ENCODE measurements at places on chromosomes 3 and 15. TPM values are rescaled to one million over a fixed set of nuclear protein-coding genes. Genes with fewer than 3 reads are reported as not detected.

GRCh38 chr3:64972793-64973192, 285.0 kb upstream of the ADAMTS9 start:
- peaks cover 5% of the 10 kb centered on the region for H3K4me1 ChIP-seq
- H3K36me3 ChIP-seq, result no peaks in the 10 kb centered on the region

- H3K36me3 ChIP-seq, result no peaks in the 10 kb centered on the region
- no peak for DNase-seq
- peaks cover 19% of the 10 kb centered on the region for H3K4me1 ChIP-seq
- H3K27me3 ChIP-seq, result no peaks in the 10 kb centered on the region
- H3K27ac ChIP-seq, result no peak overlapping the region
- H3K4me3 ChIP-seq, result no peak overlapping the region
Observed at GRCh38 chr15:59307165-59307537, 65.5 kb downstream of the MYO1E start.

DNA sequence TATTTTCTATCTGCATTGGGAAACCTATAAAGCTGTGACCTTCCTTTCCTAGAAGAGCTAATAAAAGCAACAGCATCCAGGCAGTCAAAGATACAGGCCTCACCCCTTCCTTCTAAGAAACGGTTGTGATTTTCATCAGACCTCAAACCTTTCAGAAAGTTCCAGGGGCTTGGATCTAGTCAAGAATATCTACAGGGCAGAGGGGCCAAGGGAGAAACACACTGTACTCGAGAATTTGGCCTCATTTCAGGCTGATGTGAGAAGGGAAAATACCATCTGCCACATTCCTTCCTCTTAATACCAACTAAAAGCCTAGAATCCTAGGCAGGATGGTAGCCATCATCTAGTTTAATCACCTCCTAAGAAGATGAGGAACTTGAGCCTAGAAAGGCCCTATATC, 24.5 kb upstream of the BCL6 start:
- H3K4me1 ChIP-seq, result peaks cover 39% of the 10 kb centered on the region
- peak overlapping the region; percentile 69 for H3K27ac ChIP-seq
- H3K36me3 ChIP-seq, result peaks cover 6% of the 10 kb centered on the region
- peak overlapping the region; percentile 7 for H3K4me3 ChIP-seq
- no peaks in the 10 kb centered on the region for H3K27me3 ChIP-seq

DNA sequence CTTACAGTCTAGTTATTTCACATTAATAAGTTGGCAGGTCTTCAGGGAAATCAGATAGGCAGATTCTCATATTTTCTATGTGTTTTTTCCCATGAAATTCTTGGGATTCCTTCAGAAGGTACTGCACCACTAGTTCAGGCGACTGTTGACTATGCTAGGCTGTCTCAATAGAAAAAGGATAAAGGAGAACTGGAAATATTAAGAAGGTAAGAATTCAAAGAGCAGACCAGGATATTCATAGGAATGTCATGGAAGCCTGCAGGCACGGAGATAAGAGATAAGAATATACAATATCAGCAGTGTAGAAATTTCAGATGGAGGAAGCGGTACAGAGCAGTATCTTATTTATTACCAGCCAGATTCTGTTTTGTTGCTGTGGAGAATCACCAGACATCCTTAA, 432.1 kb upstream of the MDFIC2 start:
- no peak overlapping the region for H3K27ac ChIP-seq
- no peaks in the 10 kb centered on the region for H3K4me1 ChIP-seq
- peaks cover 2% of the 10 kb centered on the region for H3K27me3 ChIP-seq
- H3K4me3 ChIP-seq, result no peak overlapping the region

- H3K27ac ChIP-seq, result peak overlapping the region; percentile 42
- H3K27me3 ChIP-seq, result no peaks in the 10 kb centered on the region
- H3K36me3 ChIP-seq, result peaks cover 2% of the 10 kb centered on the region
- H3K4me1 ChIP-seq, result peaks cover 9% of the 10 kb centered on the region
Observed at GRCh38 chr3:100245927-100246326, 14.9 kb upstream of the TBC1D23 start.

DNA sequence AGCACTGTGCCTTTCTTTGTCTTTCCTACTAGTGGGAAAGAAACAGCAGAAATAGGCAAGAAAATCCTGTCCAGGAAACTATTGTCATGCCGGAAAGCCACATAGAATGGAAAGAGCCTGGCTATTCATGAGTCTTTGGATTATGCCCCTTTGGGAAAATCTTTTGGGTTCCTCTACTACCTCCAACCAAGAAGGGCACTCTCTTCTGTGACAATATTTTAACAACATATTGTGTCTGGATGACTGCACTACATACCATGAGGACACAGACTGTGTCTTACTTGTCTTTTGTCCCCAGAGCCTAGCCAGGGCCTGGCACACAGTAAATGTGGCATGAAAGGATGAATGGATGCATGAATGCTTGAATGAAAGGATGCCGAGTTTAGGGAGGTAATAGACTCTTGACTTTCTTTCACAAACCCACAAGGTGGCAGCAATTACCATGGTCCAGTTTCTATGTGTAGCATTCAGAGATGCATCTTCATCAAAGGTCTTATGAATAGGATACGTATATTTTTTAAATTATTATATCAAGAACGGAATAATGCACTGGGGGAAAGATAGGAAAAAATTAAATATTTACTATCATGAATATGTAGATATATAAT, 30.3 kb downstream of the ARL14 start:
- H3K27me3 ChIP-seq, result peaks cover 31% of the 10 kb centered on the region
- peak; percentile 76 for DNase-seq
- no peaks in the 10 kb centered on the region for H3K36me3 ChIP-seq
- no peak overlapping the region for H3K27ac ChIP-seq
- no peak overlapping the region for H3K4me3 ChIP-seq
- H3K4me1 ChIP-seq, result no peaks in the 10 kb centered on the region

DNA sequence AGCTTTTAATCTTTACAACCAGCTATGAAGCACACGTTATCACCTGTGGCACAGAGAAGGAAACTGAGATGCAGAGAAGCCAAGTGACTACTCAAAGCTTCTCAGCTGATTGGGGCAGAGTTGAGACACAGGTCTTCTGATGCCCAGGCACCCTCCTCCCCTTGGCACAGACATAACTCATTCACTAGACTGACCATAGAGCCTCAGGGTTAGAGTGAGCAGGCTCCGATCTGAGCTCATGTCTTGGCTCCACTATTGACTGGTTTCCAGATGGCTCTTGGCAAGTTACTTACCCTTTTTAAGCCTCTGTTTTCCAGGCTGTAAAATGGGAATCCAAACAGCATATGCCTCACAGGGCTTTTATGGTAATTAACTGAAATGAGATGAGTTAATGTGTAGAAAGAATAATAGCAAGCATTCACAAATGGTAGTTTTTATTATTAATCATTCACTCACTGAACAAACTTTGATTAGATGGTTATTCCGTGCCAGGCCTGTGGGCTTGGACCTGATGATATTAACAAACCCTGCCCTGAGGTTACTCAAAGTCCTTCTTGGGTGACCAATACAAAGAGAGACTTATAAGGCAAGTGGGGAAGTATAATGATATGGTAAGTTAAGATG, 184.3 kb downstream of the ANXA2 start:
- no peak overlapping the region for H3K4me3 ChIP-seq
- no peaks in the 10 kb centered on the region for H3K36me3 ChIP-seq
- H3K27ac ChIP-seq, result no peak overlapping the region
- no peaks in the 10 kb centered on the region for H3K4me1 ChIP-seq
- peaks cover 24% of the 10 kb centered on the region for H3K27me3 ChIP-seq

GRCh38 chr15:98518823-98519561, 129.3 kb upstream of the IGF1R start:
- DNase-seq, result peak; percentile 83
- H3K27me3 ChIP-seq, result peaks cover 4% of the 10 kb centered on the region
- H3K27ac ChIP-seq, result no peak overlapping the region
- no peak overlapping the region for H3K4me3 ChIP-seq
- H3K4me1 ChIP-seq, result peaks cover 5% of the 10 kb centered on the region

GRCh38 chr3:102113421-102114041, 264.2 kb downstream of the NFKBIZ start:
- H3K27ac ChIP-seq, result peak overlapping the region; percentile 76
- H3K4me3 ChIP-seq, result peak overlapping the region; percentile 48
- DNase-seq, result peak; percentile 68
- H3K27me3 ChIP-seq, result no peaks in the 10 kb centered on the region
- H3K4me1 ChIP-seq, result peaks cover 30% of the 10 kb centered on the region
- peaks cover 14% of the 10 kb centered on the region for H3K36me3 ChIP-seq

Gene SLC33A1
- 27.4 TPM for total RNA-seq

Gene COL6A5
- total RNA-seq, result not detected

- DNase-seq, result no peak
- no peaks in the 10 kb centered on the region for H3K4me1 ChIP-seq
- no peak overlapping the region for H3K27ac ChIP-seq
- H3K27me3 ChIP-seq, result peaks cover 15% of the 10 kb centered on the region
- H3K4me3 ChIP-seq, result no peak overlapping the region
Observed at GRCh38 chr15:91183596-91183995, 83.5 kb downstream of the SV2B start.

Gene CCR8
- total RNA-seq, result 5.7 TPM

GRCh38 chr3:147924755-147925154, 515.6 kb downstream of the ZIC1 start:
- no peaks in the 10 kb centered on the region for H3K27me3 ChIP-seq
- no peak for DNase-seq
- H3K36me3 ChIP-seq, result no peaks in the 10 kb centered on the region
- H3K4me3 ChIP-seq, result no peak overlapping the region
- H3K27ac ChIP-seq, result no peak overlapping the region
- H3K4me1 ChIP-seq, result no peaks in the 10 kb centered on the region

GRCh38 chr3:192831111-192831644, 86.5 kb downstream of the MB21D2 start:
- H3K27me3 ChIP-seq, result no peaks in the 10 kb centered on the region
- H3K27ac ChIP-seq, result peak overlapping the region; percentile 83
- peaks cover 39% of the 10 kb centered on the region for H3K4me1 ChIP-seq
- H3K4me3 ChIP-seq, result peak overlapping the region; percentile 26

- peak; percentile 77 for DNase-seq
- no peak overlapping the region for H3K4me3 ChIP-seq
- peaks cover 66% of the 10 kb centered on the region for H3K27me3 ChIP-seq
- H3K36me3 ChIP-seq, result no peaks in the 10 kb centered on the region
- H3K27ac ChIP-seq, result no peak overlapping the region
Observed at GRCh38 chr15:60255390-60255789, 142.4 kb downstream of the ANXA2 start.

GRCh38 chr3:143775459-143775858, 72.8 kb downstream of the SLC9A9 start:
- H3K4me3 ChIP-seq, result no peak overlapping the region
- H3K4me1 ChIP-seq, result no peaks in the 10 kb centered on the region
- no peak overlapping the region for H3K27ac ChIP-seq

DNA sequence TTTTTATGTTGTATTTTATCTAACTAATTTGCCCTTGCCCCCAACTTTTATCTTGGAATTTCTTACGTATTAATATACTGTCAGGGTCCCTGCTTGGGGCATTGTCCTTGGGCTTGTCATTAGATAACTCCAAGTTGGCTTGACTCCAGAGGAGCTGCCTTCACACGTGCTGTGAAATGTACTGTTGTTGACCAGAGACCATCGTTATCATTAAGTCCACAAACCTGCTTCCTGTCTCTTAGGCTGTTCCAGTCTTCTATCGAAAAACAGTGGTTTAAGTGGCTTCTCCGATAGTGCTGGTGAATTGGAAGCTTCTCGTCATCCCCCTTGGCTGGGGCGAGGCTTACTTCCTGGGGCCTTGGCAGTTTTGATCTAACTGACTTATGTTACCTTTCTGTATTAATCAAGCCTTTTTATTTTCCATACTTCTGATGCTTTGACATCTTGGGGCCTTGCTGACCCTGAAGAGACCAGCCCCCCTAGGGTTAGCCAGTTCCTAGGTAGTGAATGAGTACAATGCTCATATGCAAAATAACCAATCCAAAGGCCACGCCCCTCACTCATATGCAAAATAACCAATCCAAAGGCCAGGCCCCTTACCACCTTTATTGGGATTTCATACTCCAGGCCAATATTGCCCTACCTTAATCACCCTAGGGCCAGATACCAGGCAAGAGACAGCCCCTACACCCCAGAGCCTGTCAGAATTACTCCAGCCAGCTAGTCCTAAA, 164.5 kb downstream of the IGF1R start:
- H3K4me3 ChIP-seq, result no peak overlapping the region
- H3K36me3 ChIP-seq, result peaks cover 7% of the 10 kb centered on the region
- H3K27me3 ChIP-seq, result no peaks in the 10 kb centered on the region

DNA sequence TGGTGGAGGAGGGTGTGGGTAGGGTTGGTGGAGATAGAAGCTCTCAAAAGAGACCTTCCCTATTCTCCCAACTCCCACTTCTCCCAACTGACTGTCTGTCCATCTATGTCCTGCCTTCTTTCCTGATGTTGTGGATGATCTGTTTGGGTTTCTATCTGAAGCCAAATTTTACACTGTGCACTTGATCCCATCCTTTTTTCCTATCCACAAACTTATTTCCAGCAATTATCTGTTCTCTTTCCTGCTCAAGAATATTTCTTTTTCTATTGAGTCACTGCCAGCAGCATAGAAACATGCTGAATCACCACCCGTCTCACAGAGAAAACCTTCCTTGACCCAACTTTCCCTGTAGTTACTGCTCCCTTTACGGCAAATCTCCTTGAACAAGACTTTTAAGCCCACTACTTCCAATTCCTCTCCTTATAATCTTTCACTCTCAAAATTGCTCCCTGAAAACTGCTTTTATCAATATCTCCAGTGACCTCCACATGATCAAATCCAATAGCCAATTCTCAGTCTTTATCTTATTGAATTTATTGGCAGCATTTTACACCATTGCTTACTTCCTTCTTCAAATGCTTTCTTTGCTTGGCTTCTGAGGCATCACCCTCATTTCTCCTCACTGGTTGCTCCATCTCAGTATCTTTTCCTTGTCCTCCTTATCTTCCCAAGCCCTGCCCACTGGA, 141.2 kb upstream of the SLC7A14 start:
- H3K27me3 ChIP-seq, result peaks cover 9% of the 10 kb centered on the region
- H3K4me3 ChIP-seq, result no peak overlapping the region
- H3K4me1 ChIP-seq, result no peaks in the 10 kb centered on the region
- no peaks in the 10 kb centered on the region for H3K36me3 ChIP-seq
- H3K27ac ChIP-seq, result no peak overlapping the region

GRCh38 chr15:38243278-38244055, 9.2 kb upstream of the SPRED1 start:
- no peaks in the 10 kb centered on the region for H3K4me1 ChIP-seq
- no peak overlapping the region for H3K4me3 ChIP-seq
- DNase-seq, result no peak
- H3K27ac ChIP-seq, result no peak overlapping the region

DNA sequence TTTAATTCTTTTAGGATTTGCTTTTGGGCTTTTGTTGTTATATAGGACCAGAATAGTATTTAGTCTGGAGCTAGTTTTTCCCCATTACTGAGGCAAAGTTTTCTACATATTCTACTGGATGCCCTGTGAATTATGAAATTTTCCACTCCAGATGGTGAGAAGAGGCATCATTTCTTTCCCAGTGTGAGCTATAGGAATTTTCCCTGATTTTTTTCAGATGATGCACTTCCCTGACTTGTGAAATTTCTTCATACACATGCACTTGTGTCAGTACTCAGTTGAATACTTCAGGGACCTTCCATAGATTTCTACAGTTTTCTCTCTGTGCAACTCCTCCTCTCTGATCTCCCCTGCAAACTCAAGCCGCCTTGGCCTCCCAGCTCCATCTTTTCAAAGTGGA, 73.7 kb upstream of the SLCO2A1 start:
- H3K4me3 ChIP-seq, result no peak overlapping the region
- H3K36me3 ChIP-seq, result no peaks in the 10 kb centered on the region
- H3K27ac ChIP-seq, result no peak overlapping the region
- H3K27me3 ChIP-seq, result peaks cover 5% of the 10 kb centered on the region
- DNase-seq, result no peak

Gene VEPH1
- not detected for total RNA-seq

Gene CCDC54
- total RNA-seq, result not detected

Gene IMPG2
- total RNA-seq, result 0.05 TPM

- H3K27ac ChIP-seq, result no peak overlapping the region
- H3K36me3 ChIP-seq, result peaks cover 64% of the 10 kb centered on the region
- peaks cover 4% of the 10 kb centered on the region for H3K4me1 ChIP-seq
- no peak for DNase-seq
- no peaks in the 10 kb centered on the region for H3K27me3 ChIP-seq
- no peak overlapping the region for H3K4me3 ChIP-seq
Observed at GRCh38 chr3:20123131-20123652, 62.8 kb downstream of the SGO1 start.
